ENCODE measurements at places on chromosomes 5 and 9.

- DNase-seq: no peak
These were observed 1243.4 kb downstream of the MAT2B start for GRCh38 chr5:164748861-164749260.

GRCh38 chr9:120539951-120540350, 40.0 kb downstream of the CDK5RAP2 start:
- no peak for DNase-seq

GRCh38 chr5:1718669-1719068, 81.0 kb downstream of the MRPL36 start:
- DNase-seq: no peak

GRCh38 chr5:36355516-36355915, 53.8 kb upstream of the RANBP3L start:
- no peak for DNase-seq

DNA sequence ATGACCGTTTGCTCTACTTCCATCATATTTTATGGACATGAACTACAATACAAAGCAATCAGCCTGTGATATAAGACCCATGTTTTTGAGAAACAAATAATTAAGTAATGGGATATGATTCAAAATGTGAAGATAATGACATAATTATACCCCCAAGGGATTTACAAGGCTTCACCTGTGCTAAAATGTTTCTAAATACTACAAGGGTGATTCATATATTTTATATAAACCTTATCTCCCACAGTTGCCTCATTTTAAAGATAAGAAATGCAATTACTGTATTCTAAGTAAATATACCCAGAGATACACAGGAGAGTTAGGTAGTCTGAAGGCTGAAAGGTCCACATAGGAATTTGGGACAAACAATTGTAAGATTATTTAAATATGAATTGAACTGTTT, 662.0 kb upstream of the CHD1 start:
- DNase-seq: no peak

DNA sequence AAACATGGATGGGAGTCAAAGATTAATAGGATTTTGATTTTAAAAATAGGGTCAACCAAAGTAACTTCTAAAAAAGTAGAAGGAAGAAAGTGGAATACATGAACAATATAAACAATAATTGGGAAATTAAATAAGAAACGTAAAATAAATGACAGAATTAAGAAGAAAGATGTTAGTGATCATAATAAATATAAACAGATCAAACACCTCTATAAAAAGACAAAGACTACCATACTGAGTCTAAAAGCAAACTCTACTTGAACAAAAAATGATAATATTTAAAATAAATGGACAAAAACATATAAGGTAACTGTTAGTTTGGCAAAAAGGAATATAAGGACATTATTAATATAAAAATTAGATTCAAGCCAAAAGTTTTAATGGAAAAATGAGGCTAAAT, 57.7 kb upstream of the ZNF618 start:
- no peak for DNase-seq

DNA sequence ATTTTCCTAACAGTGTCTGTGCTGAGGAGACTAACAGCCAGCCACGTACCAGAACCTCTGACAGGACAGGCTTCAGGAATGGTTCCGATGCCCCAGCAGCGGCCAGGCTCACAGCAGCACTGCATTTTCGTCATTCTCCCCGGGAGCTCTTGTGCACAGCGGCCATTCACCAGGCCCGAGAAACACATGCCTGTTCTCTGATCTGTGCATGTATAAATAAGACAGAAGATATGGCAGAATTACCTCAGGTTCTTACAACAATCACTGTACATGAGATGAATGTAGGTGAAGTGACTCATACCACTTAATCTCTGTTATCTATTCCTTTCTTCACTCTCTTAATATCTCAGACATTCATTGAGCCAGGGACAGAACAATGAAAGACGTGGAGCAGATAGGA, 143.0 kb downstream of the FBN2 start:
- no peak for DNase-seq

DNA sequence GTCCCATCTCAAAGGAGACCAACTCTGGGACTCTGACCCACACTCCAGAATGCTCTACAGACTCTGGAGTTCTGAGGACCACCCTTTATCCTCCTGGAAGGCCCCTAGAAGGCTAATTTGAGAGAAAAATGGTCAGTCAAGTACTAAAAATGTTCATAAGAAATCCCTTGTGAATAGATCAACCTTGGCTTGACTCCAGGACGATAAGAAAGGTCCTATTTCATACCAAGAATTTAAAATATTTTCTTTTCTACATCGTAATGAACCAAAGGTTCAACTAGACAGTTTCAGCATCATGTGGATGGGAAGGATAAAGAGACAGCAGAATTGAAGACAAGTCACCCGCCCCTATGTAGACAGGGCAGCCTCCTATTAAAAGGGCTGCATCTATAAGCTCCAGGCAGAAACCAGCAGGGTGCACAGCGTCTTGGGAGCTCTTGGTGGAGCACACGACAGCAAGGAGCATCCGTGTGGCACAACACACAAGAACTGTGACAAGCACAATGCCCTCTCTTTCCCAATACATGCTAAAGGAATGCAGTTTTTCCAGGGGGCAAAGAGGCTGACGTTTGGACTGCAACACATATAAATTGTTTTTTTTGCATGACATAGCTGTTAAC, 38.3 kb downstream of the RASEF start:
- DNase-seq: no peak

- no peak for DNase-seq
These were observed 179.0 kb upstream of the CD180 start for GRCh38 chr5:67375606-67376005.

- no peak for DNase-seq
These were observed 413.2 kb downstream of the MED10 start for GRCh38 chr5:5965132-5965531.

DNA sequence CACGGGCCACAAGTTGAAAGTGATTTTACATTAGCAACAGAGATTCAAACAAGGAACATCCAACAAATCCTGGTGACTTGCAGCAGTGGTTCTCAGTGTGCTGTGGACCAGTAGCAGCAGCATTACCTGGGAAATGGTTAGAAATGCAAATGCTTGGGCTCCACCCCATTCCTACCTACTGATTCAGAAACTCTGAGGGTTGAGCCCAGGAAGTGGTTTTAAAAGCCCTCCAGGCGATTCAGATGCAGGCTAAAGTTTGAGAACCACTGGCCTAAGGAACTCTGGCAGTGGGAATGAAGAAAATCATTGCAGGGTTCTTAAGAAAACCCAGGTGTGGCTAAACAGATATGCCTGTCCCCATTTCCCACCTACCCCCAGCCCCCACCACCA, 398.8 kb downstream of the ENC1 start:
- no peak for DNase-seq

DNA sequence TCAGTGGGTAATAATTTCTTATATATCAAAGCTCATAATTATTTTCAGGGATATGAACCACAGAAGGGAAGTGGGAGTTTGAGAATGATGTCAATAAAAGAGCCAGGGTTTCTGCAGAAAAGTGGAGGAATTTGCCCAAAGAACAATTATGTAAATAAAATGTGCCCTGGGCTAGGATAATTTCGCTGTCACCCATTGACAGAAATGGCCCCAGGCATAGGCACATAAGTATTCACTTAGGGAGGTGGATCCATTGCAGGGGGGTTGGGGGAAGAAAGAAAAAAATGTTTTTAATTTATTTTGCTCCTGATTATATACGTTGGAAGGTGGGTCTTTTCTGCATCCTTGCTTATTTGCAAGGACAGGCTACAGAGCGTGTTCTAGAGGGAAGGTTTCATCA, 135.1 kb upstream of the IRX2 start:
- no peak for DNase-seq

DNA sequence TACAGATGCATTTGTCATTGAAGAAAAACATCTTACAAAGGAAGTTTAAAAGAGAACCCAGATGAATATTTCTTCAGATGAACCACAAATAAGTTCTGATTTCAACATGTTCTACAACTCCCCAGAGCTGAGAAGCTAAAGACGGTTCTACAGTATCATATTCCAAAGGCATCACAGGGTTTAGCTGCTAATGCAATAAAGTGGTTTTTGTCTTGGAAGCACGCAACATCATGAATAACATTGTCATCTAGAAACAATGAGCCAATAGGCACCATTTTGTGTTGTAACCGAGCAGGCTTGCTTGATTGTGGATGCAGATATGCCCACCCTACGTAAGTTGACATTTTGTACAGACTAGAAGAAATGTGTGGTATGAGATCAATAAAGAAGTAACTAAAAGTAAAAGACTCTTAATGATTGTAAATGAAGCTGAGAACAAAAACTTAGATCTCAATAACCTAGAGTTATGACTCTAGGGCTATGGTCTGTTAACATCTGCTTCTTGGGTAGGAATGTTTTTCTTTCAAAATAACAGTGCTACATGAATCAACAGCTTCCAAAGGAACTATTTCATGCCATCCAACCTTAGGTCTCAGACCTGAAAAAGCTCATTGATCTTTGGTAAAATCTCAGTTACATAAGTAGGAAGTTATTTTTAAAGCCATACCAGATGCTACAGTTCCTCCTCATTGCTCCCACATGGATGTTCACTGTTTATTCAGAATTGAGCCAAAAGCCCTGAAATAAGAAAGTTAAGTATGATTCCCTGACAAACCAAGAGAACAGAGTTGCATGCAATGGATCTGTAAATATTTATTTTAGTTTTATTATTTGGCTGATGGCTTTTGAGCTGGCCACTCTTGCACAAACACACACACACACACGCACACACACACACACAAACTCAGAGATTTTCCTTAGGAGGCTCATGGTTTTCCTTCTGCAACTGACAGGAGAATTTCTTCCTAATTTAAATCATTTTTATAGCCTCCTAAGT, 118.7 kb upstream of the SLCO6A1 start:
- DNase-seq: no peak

- DNase-seq: no peak
These were observed 82.7 kb upstream of the EFNA5 start for GRCh38 chr5:107753427-107753826.

DNA sequence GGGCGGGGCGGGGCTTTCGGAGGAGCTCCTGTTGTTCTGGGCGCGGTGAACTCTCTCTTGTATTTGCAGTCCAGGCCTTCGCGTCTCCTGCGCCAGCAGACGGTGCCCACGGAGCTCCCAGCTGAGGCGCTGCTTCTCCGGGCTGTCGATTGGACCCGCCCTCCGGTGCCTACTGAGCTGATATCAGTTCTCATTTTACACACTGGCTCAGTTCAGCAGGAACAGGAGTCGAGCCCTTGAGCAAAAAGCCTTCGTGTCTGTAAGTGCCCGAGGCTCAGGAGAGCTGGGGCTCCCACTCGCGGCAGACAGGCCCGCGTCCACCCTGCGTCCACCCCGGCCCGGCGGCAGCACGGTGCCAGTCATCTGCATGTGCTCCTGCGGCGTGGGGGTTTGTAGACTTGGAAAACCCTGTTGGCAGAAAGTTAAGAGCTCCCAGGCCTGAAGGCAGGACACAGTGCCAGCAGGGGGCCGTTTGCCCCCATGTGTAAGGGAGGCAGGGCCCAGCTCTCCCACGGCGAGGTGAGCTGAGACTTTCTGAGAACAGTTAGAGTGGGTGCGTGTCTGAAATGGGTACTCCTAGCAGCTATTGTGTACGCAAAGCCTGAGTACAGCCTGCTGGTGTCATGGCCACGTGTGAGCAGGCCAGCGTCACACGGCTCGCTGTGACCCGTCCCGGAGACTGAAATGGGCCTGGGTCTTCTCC, 231.5 kb downstream of the FANCC start:
- DNase-seq: no peak

DNA sequence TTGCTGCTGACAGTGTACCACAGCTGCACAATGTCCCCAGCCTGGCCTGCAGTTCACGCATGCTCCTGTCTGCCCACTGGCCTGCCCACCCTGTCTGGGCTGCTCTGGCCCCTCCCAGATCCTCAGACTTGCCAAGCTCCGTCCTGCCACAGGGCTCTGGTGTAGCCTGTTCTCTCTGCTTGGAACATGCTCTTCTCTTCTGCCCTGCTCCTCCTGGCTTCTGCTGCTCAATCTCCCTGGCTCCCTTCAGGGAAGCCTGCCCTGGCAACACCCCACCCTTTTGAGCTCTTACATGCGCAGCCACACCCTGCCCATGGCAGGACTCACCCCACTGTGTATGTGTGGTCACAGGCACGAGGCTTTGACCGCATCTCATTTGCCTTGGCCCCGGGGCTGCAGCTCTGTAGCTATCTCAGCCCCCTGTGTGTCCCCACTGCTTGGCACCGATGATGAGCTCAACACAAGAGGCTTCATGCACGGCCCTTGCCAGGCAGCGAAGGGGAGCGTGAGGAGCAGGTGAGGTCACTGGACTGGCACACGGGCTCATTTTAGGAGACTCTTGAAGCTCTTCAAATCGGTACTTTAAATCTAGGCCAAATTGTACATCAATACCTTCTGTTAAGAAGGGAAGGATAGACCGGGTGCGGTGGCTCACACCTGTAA, 20.4 kb upstream of the BRD3 start:
- DNase-seq: no peak

DNA sequence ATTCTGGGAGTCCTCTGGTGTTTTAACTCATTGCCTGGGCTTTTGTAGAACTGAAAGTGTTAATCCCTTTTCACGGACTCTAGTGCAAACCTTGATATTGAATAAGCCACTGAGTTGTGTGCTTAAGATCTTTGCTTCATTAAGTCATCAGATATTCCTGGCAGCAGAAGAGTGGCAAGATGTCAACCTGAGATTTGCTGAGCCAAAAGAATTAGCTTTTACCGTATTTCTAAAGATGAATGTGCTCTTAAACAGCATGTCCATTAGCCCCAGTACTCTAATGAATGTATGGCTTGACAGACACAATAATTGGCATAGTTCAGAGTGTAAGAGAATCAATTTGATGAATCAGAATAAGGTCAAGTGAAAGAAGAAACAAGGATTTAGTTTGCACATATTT, 87.2 kb upstream of the CDH6 start:
- DNase-seq: no peak

GRCh38 chr9:70563431-70564204, 149.2 kb upstream of the KLF9 start:
- DNase-seq: no peak

GRCh38 chr5:74093561-74093960, 467.6 kb downstream of the ARHGEF28 start:
- DNase-seq: no peak

GRCh38 chr9:109213285-109214121, 46.5 kb upstream of the FRRS1L start:
- no peak for DNase-seq

- no peak for DNase-seq
These were observed 69.4 kb upstream of the LHFPL2 start for GRCh38 chr5:78717674-78718584.

DNA sequence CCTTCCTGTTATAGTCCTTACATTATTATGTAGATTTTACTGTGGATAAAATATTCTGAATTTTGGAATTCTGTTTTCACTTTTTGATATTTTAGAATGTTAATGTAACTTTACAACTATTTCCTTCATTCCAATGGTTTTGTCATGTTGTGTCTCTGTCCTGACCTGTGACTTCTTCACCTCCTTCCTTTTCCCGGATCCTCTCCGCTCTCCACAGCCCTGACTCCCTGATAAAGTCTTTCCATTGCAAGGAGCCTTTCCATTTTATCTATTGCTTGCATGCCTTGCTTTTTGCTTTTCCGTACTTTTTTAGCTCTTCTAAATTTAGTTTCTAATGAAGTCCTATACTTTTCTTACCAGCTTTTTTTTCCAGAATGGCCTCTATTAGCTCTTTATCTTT, 117.6 kb upstream of the ARRDC3 start:
- DNase-seq: no peak

GRCh38 chr9:127214421-127215267, 49.9 kb upstream of the GARNL3 start:
- peak; percentile 30 for DNase-seq

GRCh38 chr5:95631255-95631958, 11.5 kb downstream of the GPR150 start:
- DNase-seq: no peak
